GM03348 (cell line): ENCODE measurements at places on chromosomes 3 and 15.

DNA sequence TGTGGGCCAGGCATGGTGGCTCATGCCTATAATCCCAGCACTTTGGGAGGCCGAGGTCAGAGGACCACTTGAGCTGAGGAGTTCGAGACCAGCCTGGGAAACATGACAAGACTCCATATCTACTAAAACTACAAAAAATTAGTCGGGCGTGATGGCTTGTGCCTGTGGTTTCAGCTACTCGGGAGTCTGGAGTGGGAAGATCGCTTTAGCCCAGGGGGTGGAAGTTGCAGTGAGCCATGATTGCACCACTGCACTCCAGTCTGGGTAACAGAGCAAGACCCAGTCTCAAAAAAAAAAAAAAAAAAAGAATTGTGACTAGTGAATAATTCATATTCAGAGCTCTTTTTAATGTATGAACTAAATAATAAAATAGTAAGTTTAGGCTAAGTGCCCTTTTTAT is 87.8 kb upstream of the TSEN2 start:
- DNase-seq: no peak

DNA sequence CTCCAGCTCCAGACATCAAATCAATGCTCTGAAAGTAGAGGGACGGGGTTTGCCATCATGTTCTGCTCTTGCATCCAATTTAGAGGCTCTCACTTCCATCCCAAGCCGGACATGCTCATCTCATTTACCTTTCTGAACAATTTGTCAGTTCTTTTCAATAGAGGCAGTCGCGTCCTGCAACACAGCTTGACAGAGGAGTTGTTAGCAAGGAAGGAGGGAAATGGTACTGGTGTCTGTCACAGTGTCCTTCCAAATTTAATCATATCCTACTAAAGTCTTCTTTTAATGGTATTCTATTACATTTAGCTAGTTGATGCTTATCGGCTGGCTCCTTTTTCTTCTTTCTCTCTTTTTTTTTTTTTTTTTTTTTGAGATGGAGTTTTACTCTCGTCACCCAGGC is 45.6 kb downstream of the HHLA2 start:
- DNase-seq: no peak

GRCh38 chr15:36608180-36608579 is 28.8 kb downstream of the CDIN1 start:
- DNase-seq: no peak

- DNase-seq: no peak
These were observed 9.4 kb downstream of the ATP11B start for GRCh38 chr3:182802413-182803390.

DNA sequence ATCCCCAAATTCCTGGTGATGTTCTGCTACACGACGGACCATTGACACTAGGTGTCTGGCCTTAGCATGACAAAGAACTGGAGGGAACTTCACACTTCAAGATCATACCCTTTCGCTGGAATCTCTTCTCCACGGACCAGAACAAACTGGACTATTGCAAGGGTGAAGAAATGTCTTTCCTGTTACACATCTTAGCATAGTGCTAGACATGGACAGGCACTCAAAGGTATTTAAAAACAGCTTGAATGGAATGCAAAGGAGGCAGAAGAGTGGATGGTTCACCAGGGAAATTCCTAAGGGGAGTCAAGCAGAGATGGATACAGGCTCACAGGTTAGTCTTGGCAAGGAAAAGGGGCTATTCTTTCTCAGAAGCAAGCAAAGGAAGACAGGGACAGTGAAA is 33.5 kb upstream of the PDZRN3 start:
- DNase-seq: no peak

DNA sequence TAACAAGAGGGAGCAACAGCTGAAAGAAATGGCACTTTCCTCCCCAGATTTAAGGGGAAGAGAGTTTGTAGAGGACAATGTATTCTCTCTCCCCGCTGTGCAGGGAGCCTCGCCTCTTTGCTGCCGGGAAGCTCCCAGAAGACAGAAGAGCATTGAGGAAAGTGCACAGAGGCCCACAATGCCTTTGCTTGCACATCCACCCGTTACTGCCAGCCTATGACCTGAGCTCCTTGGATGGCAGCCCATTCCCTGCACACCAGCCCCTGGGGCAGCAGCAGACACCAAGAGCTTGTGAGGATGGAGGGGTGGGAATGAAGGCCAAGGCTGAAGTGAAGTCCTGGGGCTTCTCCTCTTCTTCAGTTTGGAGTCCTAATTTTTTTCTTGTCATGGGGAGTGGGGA is 67.0 kb downstream of the CLDN11 start:
- no peak for DNase-seq

DNA sequence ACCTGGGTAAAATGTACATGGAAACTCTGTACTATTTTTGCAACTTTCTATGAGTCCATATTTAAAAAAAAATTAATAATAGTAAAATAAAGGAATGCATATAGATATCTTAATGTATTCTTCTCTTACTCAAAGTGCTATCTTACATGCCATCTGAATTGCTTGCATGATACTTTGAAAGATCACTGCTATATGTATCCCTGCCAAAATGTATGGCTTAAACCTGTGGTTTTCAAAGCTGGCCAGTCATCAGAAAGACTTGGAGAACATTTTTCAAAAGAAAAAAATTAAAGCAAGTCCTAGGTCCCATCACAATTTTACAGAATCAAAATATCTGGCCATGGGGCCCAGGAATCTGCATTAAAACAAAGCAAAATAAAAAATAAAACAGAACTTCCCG is 262.1 kb downstream of the LPP start:
- no peak for DNase-seq

DNA sequence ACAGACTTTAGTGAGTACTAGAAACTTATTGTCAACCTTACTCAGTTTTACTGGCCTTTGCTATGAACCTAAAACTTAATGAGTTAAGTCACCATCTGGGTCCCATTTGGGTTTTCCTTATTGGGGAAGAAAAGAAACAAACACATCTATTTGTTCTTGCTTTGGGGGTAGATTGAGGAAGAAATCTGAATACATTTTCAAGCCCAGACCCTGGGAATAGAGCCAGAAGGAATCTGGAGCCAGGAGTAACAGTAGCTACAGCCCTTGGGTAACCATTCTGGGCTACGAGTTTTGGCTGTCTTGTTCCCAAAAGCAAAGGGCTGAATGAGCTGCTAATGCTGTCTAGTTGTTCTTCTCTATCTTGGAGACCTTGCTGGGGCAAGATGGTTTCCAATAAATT is 16.5 kb downstream of the SLC12A1 start:
- DNase-seq: no peak

GRCh38 chr3:16063603-16064002 is 110.9 kb upstream of the GALNT15 start:
- DNase-seq: no peak

- DNase-seq: no peak
These were observed 9.2 kb downstream of the CSRNP1 start for GRCh38 chr3:39144095-39144747.

DNA sequence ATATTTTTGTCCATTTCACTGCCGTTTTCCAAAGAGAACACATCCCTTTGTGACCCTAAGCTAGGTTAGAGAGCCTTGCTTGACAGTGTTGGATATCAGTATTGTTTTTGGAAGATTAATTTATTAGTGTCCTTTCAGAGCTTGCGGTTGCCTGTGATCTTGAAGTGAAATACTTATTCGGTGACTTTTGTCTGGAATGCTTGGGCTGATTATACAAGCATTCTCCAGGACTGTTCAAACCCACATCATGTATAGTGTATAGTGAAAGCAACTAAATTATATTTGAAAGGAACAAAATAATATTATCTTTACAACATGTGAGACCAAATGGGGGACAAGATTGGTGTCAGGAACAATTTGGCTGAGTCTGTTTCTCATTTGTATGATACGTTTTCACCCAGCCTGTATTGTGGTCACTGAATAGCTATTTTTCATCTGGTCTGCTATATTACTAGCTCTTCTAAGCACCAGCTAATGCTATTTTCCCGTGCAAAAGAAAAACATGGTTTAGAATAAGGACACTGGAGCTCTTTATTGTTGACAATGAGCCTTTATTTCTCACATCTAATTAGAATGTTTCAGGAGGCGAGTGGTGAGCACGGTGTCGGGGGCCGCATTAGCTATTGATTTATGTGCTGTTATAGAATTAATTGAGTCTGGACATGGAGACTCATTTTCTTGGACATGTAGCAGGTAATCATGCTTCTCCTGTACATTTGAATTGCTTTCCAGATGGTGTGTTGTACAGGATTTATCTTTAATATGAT is 158.1 kb downstream of the APBA2 start:
- DNase-seq: no peak

DNA sequence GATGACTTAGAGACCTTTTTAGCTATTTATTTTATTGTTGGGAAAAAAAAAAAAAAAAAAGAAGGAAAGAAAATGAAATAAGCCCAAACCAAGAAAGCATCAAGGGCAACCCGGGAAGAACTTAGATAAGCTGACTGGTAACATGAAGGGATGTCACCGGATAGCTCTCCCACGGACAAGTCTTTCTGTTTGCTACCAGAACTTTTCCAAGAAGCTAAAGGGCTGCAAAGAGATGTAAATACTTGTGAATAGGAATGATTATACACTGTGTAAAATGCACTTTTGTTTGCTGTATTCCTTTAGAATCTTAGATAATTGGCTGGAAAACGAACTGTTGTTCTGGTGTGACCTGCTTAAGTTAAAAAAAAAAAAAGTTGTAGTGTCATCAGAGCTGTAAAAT is 2.8 kb downstream of the FOXB1 start:
- DNase-seq: no peak

GRCh38 chr3:67635257-67635656 is 19.2 kb downstream of the SUCLG2 start:
- DNase-seq: peak; percentile 55

GRCh38 chr3:102078854-102079808 is 229.8 kb downstream of the NFKBIZ start:
- DNase-seq: no peak

DNA sequence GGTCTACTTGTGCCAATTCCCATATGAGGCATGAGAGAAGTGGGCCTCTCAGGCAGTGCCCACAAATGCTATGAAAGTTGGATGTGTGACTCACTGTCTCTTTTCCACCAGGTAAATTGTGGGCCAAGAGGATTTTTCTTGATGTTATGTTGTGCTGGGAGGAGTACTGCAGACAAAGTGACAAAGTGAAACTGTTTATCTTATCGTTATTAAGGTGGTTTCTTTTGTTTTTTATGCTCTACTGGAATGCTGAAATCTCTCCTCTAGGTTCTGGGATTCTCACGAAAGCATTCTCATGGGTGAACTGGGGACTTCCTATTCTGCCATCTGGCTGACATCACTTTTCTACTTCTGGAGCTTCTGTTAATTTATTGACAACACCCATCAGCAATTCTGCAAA is 919.6 kb upstream of the EPHA6 start:
- no peak for DNase-seq

DNA sequence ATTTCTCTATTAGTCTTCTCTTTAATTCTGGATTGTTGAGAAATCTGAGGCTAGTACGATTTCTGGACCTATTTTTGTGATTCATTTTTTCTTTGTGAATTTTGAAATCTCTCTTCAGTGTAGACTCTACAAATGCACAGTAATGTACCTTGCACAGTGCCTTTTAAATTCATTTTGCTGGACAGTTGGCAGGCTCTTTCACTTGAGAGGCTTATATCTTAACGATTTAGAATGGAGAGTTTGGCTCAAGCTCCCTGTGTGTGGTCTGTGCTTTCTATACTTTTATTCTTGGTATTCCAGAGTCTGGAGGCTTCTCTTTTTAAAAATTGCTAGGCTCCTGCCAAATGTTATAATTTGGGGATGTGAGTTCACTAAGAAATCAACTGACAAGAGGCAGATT is 8.8 kb downstream of the CRYBG3 start:
- DNase-seq: no peak

GRCh38 chr3:33089515-33089914 is 7.4 kb downstream of the GLB1 start:
- DNase-seq: no peak

GRCh38 chr3:54426381-54426780 is 304.0 kb downstream of the CACNA2D3 start:
- DNase-seq: no peak

- DNase-seq: no peak
These were observed 512.1 kb downstream of the MAGI1 start for GRCh38 chr3:65526656-65527055.

- DNase-seq: no peak
These were observed 11.1 kb upstream of the MFN1 start for GRCh38 chr3:179336345-179336929.

DNA sequence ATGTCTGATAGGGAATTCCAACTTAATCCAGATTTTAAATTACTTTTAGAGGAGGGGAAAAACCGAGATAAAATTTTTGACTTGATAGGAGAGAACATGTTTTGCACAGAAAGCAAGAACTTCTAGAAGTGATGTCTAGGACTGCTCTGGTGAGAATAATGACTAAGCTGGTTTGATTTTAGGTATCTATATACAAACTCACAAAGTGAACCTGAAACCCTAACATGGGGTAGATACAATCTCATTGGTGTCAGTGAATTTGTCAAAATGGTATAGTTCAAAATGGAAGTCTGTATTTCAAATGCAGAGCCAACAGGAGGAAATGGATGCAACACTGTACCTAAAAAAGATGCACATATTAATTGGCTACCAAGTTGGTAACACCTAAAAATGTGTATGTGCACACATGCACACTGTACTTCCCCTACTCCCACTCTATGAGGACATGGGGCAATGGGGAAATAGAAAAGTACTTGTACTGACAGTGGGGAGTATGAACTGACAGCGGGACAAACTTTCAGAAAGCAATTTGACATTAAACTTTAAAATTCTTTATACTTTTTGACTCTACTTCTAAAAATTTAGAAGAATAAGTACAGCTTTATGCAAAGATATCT is 53.0 kb downstream of the NR1I2 start:
- no peak for DNase-seq

DNA sequence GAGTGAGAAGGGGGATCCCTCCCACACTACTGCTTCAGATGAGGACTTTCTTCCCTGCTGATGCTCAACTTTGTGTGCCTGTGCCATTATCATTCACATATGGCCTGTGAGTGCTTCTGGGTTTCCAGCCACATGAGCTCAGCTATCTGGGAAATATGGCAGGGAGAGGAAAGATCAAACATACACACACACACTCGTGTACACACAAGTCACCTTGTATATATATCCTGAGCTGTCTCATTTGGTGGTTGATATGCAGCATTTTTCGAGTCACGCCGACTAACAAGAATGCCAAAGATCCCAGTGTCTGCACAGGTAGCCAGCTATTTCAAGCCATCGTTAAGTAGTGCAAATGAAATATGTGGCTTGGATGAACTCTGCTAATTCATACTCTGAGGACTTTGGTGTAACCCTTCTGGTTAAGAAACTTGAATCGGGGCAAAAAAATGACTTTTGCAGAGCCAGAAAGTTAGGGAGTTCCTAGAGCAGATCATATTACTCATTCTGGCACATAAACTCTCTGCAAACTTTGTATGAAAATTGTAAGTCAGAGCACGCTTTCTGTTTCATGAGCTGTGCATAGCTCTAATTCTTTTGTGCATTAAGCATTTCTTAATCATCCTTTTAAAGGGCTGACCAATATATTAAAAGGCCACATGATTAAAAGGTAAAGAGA is 24.9 kb upstream of the WNT5A start:
- DNase-seq: peak; percentile 71

GRCh38 chr3:65024148-65024547 is 336.3 kb upstream of the ADAMTS9 start:
- no peak for DNase-seq
